ENCODE measurements at places on chromosomes 1 and 21.

GRCh38 chr1:92273039-92273438 is 25.7 kb downstream of the GLMN start:
- DNase-seq: no peak

DNA sequence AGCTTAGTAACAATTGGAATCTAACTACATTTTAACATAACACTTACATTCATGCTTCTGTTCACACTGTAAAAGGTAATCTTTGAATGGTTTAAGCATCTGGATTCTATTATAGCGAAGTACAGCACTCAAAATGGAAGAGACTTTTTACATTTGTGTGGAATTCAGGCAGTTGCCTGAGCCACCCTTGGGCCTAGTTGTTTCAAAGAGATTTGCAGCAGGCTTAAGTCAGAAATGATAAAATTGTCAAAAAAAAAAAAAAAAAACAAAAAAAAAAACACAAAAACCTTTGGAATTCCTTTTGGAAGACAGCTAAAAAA is 199.9 kb downstream of the LYPLAL1 start:
- DNase-seq: no peak

DNA sequence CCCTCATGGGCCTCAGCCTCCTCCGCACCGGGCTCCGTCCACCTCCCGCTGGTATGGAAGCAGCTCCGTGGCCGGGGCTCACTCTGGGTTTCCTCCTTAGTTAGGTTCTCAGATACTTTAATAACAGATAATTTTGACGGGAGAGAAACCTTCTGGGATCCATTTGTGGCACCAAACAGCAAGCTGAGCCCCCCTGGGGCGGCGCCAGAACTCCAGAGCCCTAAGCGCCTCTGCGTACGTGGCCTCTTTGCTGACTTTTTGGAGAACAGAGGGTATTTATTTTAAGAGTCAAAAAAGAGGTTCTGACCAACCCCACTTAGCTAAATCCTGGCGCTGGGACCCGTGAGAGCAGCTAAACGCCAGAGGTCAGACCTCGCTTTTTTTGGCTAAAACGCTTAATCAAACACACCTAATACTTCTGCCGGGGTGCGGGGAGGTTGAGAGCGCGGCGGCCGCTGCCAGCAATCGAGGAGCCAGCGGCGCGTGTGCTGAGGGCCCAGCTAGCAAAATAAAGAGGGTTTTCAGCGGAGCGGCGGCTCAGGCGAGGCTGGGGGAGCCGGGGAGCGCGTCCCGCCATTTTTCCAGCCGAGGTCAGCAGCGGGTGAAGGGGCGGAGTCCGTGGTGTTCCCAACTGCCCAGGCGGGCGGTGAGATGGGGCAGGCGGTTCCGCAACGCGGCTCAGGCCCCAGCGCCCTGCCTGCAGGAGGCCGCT is 171.7 kb downstream of the PRDM16 start:
- DNase-seq: no peak

GRCh38 chr1:159829822-159830465 is 3.3 kb downstream of the SLAMF8 start:
- no peak for DNase-seq

- DNase-seq: no peak
These were observed 75.0 kb upstream of the PKN2 start for GRCh38 chr1:88609051-88609450.

GRCh38 chr1:233111731-233112130 is 161.3 kb downstream of the NTPCR start:
- DNase-seq: no peak

DNA sequence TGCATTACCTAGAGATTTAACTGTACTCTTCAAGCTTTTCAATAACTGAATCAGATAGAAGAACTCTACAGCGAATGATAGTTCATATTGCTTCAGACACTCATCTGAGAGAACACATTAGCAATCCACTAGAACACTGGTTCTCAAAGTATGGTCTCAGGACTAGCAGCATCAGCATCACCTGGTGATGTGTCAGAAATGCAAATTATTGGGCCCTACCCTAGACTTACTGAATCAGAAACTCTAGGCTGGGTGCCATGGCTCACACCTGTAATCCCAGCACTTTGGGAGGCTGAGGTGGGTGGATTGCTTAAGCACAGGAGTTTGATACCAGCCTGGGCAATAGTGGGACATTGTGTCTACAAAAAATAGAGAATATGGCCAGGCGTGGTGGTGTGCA is 24.9 kb upstream of the GLIS1 start:
- DNase-seq: no peak

DNA sequence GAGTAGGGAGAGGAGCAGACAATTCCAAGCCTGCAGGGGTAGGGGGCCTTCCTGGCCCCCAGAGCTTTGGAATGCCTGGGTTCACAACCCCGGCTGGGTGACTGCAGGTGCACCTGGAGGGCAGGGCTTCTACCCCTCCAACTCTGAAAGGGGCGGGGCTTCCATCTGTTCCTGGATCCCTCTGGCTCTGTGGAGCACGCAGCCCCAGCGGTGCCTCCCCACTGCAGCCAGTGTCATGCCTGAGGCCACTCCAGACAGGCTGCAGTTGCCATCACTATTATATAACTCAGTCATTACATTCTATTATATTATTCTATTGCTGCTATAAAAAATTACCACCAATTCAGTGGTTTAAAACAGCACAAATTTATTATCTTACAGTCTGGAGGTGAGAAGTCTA is 12.5 kb upstream of the FNBP1L start:
- DNase-seq: no peak

- DNase-seq: no peak
These were observed 16.6 kb upstream of the SLC2A5 start for GRCh38 chr1:9086045-9086444.

DNA sequence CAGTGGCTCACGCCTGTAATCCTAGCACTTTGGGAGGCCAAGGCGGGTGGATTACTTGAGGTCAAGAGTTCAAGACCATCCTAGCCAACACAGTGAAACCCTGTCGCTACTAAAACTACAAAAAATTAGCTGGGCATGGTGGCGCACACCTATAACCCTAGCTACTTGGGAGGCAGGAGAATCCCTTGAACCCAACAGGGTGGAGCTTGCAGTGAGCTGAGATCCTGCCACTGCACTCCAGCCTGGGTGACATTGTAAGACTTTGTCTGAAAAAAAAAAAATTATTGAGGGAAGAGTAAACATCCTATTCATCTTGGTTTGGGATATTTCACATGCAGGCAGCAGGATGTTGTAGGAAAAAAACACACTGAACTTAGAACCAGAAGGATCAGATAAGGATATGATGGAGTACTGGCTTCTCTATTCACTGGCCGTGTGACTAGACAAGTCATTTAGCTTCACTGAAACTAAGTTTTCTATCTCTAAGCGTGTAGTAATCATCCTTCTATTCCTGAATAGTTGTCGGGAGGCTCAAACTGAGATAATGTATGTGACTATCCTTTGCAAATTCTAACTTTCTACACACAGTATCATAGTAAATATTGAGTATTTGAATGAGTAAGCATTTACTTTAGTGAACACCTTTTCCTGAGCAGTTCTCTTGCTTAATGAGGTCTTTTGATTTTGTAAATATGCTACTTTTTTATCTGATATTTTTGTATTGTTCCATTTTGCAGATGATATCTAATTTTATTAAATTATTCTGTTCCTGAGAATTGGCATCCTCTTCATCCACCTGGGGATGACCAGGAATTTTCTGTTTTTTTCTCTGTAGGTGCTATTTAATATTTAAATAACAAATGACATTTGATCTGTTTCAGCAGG is 18.2 kb downstream of the CAP1 start:
- no peak for DNase-seq

DNA sequence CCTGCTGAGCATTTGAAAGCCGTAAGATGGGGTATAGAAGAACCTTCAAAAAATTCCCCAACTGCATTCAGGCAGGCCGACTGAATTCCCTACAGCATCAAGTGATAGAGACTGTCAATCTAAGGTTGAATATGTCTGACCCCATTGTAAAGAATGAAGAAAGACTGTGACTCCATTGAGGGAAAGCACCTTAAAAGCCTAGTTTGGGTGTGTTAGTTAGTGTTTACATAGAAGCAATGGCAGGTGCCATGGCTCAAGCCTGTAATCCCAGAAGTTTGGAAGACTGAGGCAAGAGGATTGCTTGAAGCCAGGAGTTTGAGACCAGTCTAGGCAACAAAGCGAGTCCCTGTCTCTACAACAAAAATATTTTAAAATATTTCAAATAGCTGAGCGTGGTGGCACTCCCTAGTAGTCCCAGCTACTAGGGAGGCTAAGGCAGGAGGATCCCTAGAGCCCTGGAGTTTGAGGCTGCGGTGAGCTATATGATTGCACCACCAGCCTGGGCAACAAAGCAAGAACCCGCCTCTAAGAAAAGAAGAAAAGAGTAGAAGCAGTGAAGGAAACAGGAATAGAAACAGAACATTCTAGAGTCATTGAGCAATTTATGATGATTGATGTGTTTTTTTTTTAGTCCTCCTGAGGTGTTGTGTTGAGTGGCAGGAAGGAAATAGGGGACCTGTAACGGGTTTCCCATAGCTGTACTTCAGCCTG is 15.4 kb downstream of the POLR3GL start:
- peak; percentile 62 for DNase-seq

GRCh38 chr1:186146974-186147373 is 228.1 kb downstream of the TPR start:
- no peak for DNase-seq

DNA sequence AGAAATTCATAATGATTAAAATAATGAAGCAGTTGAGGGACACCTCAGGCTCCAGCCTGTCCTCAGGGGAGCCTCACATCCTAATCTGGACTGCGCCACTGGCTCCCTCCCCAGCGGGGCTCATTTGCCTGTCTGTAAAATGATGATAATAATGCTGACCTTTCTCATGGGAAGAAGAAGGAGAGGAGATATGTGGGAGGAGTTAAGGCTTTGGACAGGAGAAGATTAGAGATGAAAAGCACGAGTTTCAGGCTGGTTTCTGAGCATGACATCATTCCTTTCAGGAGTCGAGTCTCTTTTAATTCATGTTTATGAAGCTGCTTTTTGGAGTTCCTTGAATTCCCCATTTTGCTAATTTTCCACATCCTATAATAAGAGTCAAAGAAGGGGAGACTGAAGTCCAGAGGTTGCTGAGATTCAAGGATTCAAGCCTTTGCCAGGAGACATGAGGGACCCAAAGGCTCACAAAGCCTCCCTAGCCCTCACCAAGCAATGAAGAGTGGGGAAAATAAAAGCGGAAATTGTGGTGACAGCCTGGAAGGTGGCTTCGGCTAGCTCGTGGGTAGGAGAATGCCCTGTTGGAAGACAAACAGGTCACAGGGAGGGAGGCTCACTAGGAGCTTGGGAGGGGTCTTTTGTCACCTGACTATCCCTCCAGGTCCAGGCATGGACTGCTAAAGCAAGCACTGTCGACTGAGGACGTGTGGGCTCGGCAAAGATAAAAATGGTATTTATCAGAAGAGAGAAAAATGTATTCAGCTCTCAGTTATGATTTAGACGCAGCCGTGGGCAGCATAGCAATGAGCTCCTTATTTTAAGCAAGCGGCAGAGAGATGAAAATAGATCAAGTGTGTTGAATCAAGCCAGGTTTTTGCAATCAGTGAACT is 27.5 kb upstream of the STMN1 start:
- DNase-seq: peak; percentile 16

GRCh38 chr1:174206148-174206836 is 47.0 kb downstream of the RABGAP1L start:
- DNase-seq: no peak

DNA sequence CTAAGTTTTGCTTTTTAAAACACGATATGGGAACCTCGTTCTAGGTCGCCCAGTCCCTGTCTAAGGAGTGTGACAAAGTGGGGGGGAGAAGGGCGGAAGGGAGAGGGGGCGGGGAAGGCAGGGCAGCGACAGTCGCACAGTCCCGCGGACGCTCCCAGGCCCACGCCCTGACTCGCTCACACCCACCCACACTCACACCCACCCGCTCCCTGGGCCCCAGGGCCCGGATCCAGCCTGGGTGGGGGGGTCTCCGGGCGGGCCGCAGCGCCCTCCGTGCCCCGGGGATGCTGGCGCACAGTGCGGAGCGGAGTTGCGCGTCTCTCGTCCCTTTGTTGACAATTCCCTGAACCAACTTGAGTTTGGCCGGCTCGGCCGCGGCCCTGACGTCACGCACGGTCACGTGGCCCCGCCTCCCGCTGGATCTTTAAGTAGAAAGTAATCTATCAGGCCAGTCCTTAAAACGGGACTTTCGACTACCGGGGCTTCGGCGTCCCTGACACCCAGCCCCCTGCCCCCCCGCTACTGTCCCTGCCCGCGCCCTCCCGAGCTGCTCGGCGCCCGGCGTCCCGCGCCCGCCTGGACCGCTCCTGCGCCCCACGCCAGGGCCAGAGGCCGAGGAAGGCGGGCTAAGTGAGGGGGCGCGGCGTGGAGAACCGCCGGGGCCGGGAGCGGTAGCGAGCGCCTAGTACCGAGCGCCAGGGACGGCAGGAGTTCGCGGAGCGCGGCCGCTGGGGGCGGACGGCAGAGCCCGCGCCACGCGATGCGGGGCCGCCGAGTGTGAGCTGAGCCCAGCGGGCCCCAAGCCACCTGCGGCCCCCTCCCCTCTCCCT is at the start of gene FOXD3:
Gene FOXD3, plus strand, starts transcription at position 454 of the 830 bp plus-strand sequence. CDS start 492 bp downstream, outside the sequence.
- no peak for DNase-seq

- peak; percentile 60 for DNase-seq
These were observed 154.8 kb upstream of the VAMP3 start for GRCh38 chr1:7616076-7616832.

DNA sequence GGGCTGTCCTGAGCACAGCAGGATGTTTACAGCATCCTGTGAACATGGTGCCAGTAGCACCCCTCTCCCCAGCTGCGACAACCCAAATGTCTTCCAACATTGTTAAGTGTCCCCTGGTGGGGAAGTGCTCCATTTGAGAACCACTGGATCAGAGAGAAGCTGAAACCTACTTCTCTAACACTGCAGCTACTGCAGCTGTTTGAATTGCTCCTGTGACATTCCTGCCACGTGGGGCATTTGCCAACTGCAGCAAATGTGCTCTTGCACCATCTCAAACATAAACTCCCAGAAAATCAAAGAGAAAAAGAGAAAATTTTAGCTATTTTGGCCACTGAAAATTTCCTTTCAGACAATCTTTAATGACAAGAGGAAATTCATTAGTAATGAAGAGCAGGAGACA is 11.0 kb downstream of the SLC2A5 start:
- DNase-seq: no peak

DNA sequence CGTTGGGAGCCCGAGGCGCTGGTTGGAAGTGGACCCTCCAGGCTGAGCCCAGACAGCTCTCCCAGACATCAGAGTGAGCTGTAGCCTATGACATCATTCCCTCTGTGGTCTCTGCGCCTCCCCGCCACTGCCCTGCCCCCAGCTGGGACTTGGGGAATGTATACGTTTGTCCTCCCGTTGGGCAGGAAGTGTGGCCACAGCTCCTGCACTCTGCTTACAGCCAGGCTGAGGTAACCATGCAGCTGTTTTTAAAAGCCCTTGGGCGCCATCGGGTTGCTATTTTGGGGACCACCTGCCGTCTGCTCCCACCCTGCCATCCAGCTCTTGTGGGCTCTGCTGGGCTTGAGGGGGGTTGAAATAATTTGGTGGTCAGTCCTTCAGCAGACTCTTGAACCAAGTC is 7.8 kb downstream of the VASH2 start:
- DNase-seq: no peak

- DNase-seq: no peak
These were observed 43.0 kb downstream of the SLC19A1 start for GRCh38 chr21:45499201-45499750.

Data from common myeloid progenitor, CD34-positive (primary cell).